HT-29 (cell line): ENCODE measurements at places on chromosomes 4 and X. TPM values are rescaled to one million over a fixed set of nuclear protein-coding genes. Genes with fewer than 3 reads are reported as not detected.
A peak's percentile ranks its signal among the peaks of the same experiment; 100 is the strongest.

SOD3 gene
- total RNA-seq, result 2.0 and 3.3 TPM in 2 replicates

XPNPEP2 gene
- total RNA-seq, result not detected in 2 replicates

MAGEA12 gene
- 6.2 and 6.8 TPM in 2 replicates for total RNA-seq

GRCh38 chr4:52840531-52841370 lies 21.4 kb upstream of the RASL11B start:
- DNase-seq, result no peak

GRCh38 chr4:110309675-110310074 lies 111.3 kb upstream of the ELOVL6 start:
- DNase-seq, result no peak

DNA sequence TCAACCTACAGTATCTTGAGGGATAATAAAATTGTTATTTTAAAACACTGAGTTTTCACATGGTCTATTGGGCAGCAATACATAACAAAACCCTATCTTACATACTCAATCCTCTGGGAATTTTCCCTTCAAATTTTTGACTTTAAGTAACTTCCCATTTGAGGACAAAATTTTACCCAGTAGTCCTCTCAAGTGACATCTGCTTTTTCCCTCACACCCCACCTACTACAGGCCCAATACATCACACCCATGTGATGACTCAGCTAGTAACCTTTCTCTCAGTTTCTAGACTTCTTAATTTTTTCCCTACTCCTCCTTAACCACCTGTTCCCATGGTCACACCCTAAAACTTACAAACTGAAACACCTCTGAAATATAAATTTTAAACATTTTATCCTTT lies 12.2 kb upstream of the RAP1GDS1 start:
- DNase-seq, result no peak

DNA sequence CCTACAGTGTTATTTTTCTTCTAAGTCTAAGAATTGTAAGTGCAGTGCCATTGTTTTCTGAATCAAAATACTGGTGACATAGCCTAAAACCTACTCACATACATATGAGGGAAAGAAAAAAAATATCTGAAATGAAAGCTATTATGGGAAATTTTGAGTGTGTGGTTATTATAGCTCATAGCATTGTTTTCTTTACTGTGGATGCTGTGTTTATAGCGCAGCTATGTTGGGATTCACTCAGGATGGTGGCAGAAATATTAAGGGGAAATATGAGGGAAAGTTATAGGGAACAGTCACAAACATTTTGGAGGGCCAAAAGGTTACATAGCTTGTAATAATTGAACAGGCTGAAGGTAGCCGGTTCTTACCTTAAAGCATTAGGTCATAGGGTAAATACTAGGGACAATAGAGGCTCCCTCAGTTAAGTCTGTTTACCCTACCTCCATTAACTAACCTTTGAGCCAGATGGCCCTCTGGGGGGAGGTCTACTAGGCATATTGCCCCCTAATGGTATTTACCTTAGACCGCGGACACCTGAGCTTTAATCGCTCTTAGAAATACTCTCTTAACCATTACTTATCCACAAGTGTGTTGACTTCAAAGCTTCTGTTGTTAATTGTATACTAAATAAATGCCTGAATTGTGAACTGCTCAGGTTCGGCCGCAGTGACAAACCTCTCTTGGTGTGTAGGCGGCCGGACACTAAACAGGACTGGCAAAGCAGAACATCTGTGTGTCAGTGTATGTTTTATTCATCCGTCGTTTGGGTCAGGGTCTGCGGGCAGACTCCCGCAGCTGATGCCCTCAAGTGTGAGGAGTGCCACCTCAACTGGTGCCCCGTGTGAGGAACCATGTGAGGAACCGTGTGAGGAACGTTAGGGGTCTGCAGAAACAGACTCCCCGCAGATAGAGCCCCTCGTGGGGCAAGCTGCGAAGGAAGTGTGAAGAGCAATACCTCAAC lies 21.3 kb upstream of the SULT1B1 start:
- DNase-seq, result no peak

DNA sequence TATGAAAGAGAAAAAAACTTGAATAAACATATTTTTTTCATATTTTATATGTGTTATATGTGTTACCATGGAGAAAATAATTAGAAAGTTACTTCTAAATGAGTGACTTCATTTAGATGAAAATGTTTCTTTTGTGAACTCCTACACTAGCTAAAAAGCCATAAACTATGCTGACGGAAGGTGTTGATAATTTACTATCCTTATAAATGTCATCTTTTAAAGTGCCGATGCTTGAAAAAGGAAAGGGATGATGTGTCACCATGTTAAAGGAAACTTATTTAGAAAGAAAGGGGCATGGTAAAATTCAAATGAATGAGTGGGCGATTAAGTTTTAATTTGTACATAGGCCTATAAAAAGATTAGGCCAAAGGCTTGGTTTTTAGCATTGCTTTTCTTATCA lies 133.8 kb downstream of the SPRY1 start:
- DNase-seq, result no peak

GRCh38 chr4:105555409-105555808 lies 3.0 kb downstream of the ARHGEF38 start:
- DNase-seq, result peak; percentile 80

- no peak for DNase-seq
These were observed 80.3 kb downstream of the PPEF2 start for GRCh38 chr4:75821966-75822365.

DNA sequence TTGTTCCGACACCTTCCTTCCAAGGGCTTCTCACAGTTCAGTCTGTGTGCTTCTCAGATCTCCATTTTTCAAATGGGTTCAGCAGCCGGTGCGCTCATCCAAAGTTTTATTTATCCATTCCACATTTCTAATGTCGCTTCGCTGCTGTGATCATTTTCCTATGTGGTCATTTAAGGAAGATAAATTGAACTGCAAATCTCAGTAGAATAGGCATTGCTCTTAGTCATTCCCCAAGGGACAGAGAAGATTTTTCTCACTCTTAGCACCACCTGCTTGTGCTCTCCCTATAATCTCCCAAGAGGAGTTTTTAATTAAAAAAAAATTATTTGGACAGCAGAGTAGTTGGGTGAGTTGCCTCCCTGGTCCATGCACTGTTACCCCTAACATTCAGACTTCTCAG lies 278.9 kb upstream of the GATB start:
- no peak for DNase-seq

GRCh38 chrX:85024044-85024443 lies 20.4 kb downstream of the APOOL start:
- no peak for DNase-seq

- DNase-seq, result no peak
These were observed 101.7 kb upstream of the MBNL3 start for GRCh38 chrX:132590350-132591026.

DNA sequence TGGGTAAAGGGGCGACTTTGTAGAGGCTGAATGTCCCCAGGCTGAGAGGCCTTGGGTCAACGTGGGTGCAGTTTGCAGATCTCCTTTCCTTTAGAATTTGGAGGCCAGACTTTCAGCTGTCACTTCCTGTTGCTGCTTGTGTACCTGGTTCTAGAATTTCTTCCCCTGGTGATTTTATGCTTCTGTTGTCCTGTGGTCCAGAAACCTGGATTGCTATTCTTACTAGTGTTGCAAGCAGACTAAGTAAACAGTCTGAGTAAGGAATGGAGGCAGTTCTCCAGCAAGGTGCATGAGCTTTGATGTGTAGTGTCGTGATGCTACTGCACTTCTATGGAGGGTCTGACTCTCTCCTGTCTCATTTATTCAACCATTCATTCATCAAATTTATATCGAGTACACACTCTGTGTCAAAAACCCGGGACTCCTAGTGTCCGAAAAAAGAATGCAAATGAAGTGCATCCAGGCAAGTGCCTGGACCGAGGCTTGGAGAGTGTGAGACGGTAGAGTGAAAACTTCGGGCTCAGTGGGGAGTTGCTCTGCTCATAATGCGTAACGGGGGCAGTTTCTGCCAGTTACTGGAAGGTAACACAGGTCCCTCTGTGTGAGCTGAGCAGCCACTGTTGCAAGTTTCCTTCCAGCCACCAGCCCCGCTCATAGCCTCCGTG lies 83.3 kb downstream of the SORCS2 start:
- DNase-seq, result no peak

- no peak for DNase-seq
These were observed 70.8 kb upstream of the EPGN start for GRCh38 chr4:74237425-74237966.

DNA sequence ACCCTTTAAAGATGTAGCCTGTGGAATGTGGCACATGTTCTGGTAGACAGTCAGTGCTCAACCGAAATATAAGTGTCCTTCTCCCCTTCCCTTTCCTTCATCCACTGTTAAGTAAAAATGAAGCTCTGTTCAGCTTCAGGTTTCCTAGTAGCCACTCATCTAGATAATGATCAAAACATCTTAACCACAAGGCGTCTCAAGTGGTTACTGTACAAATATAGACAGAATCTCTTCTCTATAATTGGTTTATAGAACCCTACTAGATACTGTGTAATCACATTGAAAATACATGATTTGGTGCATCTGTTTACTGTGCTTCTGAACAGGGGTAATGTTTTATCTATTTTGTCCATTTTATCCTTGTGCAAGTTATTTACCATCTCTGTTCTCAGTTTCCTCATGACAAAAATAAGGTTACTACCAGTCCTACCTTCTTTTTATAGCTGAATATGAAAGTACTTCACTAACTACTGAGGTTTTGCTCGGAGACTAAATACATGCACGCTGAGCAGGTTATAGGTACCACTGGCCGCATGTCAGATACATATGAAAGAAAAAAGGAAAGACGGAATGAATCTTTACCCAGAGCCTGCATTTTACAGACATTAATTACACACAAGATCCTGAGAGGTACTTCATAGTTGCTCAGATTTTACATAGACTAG lies 20.3 kb upstream of the SLC25A4 start:
- no peak for DNase-seq

DNA sequence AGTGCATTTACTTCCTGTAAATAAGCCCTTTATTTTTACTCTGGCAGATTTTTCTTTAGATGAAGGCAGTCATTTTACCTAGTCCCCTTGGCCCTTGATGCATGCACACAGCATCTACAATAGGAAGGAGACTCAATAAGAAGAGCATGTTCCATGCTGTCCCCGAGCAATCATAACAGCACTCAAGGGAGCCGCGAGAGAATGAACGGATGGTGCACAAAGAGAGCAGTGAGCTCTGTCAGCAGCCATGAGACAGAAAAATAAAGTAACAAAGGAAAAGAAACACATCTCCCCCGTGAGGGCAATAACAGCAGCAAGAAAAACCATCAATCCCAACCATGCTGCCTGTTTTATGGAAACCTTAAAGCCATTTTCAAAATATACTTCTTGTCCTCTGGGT lies 11.9 kb downstream of the SMIM31 start:
- DNase-seq, result no peak

GRCh38 chr4:184421533-184422155 lies 52.7 kb downstream of the IRF2 start:
- no peak for DNase-seq
